Fibroblast of skin of right quadriceps (primary cell): ENCODE measurements at places on chromosomes 2 and 18.

DNA sequence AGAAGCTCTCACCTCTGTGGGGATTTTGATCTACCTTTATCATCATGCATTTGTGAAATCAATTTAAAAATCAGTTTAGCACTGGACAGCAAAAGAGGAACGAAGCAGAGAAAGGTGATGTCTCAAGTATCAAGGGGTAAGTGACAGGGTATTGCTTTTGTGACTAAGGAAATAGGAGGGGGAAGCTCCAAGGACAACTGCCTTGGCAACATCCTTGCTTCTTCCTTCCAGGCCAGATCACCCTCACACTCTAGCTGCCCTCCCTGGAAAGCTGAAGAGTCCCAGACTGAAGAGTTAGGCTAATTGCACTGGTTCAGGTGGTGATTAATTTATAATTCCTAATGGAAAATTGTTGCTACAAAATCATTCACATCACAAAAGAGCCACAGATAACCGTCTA is 859.1 kb upstream of the ACVR2A start:
- DNase-seq: no peak

DNA sequence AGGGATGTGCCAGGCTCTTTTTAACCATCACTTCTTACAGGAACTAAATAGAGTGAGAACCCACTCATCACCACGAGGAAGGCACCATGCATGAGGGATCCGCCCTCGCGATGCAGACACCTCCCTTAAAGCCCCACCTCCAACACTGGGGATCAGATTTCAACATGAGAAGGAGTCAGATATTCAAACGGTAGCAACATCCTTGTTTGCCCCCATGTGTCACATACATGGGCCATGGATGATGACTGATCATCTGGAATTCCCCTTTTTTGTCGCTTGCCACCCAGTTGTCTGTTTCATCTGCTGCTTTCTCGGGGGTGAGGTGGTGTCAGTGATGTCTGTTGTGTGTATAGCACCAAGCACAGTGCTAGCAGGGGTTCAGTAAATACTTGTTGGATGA is 57.9 kb downstream of the NCK2 start:
- DNase-seq: no peak

DNA sequence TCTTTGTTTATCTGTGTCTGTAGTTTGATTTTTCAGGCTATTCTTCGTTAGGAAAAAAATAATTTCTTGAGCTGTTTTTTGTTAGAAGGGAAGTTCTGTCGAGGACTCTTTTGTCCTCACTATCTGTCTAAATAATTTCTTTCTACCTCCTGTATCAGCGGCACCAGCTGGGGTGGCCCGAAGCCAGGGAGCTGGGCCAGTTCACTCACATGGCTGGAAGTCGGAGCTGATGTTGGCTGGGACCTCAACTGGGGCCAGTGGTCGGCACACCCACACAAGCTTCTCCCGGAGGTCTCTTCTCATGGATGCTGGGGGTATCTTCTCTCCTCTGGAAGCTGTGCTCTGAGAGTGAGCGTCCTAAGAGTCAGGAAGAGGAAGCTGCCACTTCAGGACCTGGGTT is 8.0 kb upstream of the PDIA6 start:
- no peak for DNase-seq

- DNase-seq: no peak
Measured at GRCh38 chr2:102834523-102835273, 72.9 kb downstream of the TMEM182 start.

DNA sequence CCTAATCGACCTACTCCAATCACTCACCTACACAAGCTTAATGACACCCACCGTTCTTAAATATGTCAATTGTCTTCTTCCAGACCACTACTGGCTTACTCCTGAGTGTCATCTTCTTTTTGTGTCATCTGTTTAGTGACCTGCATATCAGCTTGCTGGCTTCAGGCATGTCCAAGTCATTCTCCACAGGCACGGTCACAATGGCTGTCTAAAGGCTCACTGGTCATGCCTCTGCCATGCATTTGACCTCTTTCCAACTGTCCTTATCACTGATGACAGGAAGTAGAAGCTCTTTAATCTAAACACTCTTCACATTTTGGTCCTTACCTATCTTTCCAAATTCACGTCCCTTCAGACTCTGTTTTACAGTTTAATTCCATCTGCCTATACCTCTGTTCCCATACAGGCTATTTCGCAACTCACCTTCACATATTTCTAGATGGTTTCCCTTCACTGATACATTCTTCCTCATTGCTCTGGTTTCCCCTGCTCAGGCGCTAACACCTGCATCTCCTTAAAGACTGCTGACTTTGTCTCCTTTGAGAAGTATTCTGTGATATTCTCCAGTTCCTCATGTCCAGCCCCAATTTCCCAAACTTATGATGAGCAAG is 217.5 kb downstream of the TRIB2 start:
- DNase-seq: no peak

GRCh38 chr2:16653083-16653375 is 12.6 kb downstream of the CYRIA start:
- DNase-seq: no peak

DNA sequence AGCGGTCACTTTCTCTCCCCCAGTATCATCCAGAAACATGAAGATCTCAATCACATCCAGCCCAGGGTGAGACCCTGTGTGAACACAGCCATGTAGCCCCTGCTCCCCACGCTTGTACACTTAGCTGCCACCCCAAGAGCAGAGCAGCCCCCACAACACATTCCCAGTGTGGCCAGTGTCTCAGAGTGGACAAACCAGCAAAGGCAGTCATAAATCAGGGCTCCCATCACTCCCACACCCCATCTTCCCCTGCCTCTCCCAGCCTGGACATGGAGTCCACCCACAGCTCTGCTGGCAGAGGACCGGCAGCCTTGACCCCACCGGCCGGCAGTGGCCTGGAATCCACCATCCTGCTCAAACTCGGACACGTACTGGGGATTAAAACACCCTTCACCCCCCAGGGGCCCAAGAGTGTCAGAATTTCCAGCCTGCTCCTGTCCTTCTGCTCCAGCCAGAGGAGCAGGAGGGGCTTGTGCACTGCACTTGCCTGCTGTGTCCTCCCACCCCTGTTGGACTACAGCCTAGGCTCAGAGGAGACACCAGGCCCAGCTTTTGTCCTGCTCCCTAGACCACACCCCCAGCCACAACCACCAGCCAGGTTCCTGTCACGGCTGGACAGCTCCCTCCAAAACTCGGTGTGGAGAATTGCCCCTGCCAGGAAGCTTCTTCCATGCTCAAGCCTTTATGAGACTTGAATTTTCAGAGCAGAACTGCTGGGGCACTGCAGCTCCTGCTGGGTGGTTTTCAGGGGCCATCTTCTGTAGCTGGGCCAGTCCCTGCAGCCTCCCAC is 206.1 kb downstream of the SMAD2 start:
- no peak for DNase-seq
